Iris pigment epithelial cell (primary cell): ENCODE measurements at places on chromosomes 11 and 22.

DNA sequence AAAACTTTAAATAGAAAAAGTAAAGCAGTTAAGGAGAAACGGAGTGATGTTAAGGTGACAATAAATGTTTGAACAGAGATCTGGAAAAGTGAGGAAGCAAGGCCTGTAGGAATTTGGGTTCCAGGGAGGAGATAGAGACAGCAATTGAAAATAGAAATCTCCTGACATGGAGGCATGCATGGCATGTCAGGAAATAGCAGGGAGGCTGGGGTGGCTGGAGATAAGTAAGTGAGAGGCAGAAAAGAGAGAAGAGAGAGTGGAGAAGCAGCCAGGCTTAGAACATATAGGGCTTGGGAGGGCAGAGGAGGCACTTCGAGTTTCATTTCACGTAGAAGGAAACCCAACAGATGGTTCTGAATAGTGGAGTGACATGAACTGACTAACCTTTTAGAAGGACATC lies 185.5 kb downstream of the LRRC4C start:
- DNase-seq, result no peak

GRCh38 chr11:14907411-14908213 lies 15.6 kb upstream of the CYP2R1 start:
- peak; percentile 48 for DNase-seq

GRCh38 chr11:74819400-74819799 lies 70.8 kb downstream of the RNF169 start:
- peak; percentile 85 for DNase-seq

DNA sequence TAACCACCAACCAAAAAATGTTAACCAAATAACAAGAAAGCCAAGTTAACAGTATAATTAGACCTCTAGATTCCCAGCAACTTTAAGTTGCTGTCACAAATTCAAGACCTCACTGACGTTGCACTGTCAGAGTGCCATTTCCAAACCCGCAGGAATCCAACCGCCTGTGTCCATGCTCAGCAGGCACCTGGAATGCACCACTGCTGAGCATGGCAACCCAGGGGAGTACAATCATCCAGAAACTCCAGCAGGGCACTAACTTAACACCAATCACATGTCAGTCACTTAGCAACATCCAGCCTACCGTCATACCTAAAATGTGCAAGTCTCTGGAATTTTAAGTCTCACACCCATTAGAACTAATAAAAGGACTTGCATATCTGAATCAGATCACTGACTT lies 48.8 kb downstream of the SMCO4 start:
- DNase-seq, result peak; percentile 38

DNA sequence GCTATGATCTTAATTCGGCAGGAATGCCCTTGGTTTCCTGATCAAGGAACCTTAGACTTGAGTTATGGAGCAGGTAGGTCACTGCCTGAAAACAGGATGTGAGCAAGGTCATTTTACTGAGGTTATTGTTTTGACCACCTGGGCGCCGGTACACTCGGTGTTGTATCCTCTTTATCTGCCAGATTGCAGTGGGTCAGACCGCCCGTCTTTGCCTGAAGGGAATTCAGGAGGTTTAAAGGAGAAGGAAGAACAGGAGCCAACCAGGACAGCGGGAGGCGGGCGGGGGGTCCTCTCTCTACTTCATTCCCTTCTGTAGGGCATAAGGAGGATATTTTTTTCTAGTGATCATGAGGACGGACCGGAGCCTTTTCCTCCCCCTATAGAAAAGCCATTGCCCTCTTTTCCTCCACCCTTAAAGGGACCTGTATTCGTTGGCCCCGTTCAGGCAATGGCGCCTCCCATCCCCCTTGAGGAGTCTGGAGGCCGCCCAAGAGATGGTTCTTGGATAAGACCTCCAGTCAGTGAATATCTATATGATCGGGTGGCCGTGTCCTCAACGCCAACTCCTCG lies 649 bp downstream of the MS4A15 start:
- no peak for DNase-seq

DNA sequence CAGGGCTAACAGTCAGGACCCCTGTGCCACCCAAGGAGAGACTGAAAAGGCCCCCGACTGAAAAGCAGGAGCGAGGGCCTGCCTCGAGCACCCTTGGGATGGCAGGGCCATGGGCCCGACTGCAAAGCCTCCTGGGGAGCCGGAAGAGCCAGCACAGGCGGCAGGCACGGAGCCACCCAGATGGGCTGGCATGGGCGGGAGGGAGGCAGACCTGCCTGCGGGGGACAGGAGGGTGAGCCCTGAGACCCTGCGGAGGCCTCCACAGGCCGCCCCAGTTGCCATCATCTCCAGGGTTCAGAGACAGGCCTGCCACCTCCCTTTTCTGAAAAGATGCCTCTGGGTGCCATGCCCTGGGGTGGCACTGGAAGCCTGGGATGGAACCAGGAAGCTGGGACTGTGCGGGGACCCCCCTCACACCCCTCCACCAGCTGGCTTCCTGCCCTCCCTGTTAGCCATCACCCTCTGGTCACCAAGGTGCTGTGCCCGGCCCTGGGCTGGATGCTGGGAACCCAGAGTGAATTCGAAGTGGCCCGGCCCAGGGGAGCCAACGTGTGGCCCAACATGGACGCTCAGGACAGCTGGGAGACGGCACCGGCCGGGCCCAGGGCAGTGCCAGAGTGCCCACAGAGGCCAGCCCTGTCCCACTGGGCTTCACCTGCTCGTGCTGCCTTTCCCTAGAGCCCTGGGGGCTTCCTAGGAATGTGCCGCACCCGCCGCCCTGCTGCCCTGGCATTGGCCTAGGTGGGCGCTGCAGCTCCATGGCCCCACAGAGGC lies 13.8 kb downstream of the TSPAN32 start:
- DNase-seq, result no peak

GRCh38 chr11:103234974-103235373 lies 125.7 kb downstream of the DYNC2H1 start:
- peak; percentile 78 for DNase-seq

- DNase-seq, result no peak
Observed at GRCh38 chr11:61691380-61692156, 11.4 kb downstream of the DAGLA start.

- DNase-seq, result no peak
Observed at GRCh38 chr11:127115844-127116243, 115.3 kb upstream of the KIRREL3 start.

DNA sequence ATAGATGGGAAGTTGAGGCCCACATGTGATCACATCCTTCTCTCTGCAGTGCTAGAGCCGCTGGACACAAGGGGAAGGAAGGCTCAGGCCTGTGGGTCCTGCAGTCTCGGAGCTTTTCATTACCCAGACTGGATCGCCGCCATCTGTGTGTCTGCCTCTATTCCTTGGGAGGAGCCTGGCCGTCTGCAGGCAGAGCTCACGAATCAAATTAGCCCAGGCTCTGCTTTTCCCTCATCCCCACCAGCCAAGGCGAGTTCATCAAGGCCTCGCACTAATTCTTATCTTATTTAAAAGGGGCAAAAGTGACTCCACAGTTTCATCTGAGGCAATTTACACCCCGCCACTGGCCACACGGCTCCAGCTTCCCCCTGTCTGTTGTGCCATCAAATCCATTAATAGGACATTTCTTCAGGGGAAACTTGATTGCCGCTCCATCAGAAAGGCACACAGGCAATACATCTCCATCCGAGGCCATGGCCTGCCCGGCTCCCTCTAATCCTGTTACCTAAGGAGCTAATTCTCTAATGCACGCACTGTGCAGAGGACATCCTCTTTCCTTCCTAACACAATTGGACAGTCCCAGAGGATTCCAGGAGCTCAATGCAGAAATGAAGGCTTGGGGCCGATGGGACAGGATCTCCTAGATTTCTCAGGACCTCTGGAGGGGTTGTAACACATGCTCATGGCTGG lies 3.3 kb upstream of the HTR3A start:
- no peak for DNase-seq

DNA sequence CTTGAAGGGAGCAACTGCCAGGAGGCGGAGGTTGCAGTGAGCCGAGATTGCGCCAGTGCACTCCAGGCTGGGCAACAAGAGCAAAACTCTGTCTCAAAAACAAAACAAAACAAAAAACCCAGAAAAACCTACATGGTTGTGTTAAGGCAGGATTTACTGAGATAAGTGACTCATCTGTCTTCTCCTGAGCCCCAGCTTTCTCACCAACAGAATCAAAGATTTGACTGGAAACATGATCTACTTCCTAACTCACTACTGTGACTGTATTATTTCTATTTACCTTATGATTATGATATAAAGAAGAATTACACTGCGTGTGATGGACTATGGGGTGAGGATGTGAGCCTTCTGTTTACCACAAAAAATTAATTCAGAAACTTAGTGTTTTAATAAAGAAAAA lies 21.8 kb downstream of the FAM118B start:
- peak; percentile 93 for DNase-seq

DNA sequence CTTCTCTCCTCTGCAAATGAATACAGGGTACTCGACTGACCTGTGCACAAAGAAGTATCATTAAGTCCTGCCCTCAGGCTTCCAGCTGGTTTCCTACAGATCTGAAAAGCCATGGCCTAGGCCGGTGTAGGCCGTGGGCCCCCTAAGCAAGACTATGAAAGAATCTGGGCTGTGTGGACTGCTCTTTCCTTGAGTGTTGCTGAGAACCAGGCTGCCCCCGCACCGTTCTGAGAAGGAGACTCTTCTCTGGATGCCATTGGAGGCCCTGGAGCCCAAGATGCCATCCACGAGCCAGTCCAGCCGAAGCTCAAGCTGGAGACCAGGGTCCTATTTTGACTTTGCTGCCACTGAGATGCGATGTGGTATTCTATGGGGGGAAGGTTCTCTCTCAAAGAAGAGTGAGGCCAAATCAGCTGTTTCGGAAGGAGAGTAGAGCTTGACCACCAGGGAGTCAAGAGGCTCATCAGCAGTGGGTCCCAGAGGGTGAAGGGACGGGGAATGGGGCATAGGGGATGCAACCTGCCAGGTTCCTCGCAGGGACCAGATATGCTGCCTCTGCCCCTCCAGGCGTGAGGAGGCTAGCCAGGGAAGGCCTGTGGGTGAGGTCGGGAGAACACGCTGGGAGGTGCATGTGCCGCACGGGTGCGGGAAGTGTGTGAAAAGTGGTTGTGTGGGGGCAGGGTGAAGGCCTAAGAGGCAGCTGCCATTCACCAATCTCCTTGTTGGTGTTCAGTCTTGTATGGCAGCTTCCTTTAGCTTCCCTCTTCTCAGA lies 96.4 kb upstream of the B3GAT1 start:
- no peak for DNase-seq

DNA sequence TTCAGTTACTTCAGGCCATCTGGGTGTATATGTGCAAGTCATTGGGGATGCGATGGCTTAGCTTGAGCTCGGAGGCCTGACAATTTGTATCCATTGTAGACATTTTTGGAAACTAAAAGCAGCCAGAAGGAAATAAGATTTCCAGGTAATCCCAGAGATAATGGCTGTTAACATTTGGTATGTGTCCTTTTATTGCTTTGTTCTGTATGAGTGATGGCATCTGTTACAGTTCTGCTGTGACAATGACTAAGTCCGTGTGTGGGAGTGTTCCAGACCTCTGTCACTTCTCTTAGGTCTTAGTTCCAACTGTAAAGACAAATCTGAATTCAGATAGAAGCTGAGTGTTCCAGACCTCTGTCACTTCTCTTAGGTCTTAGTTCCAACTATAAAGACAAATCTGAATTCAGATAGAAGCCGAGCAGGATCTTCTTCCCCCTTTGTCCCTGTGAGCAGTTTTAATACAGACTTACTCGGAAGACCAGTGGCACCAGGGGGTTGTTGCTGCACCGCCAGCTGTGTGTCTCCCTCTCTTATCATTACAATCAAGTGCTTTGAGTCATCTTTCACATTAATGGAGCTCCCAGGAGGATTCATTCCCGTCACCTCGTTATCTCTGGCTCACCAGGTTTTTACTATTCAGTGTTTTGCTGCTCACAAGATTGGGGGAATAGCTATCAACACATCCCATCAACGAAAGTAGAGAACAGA lies 190.9 kb upstream of the SORL1-AS1 start:
- no peak for DNase-seq

- peak; percentile 55 for DNase-seq
Observed at GRCh38 chr11:111933872-111934271, 3.3 kb upstream of the DIXDC1 start.

DNA sequence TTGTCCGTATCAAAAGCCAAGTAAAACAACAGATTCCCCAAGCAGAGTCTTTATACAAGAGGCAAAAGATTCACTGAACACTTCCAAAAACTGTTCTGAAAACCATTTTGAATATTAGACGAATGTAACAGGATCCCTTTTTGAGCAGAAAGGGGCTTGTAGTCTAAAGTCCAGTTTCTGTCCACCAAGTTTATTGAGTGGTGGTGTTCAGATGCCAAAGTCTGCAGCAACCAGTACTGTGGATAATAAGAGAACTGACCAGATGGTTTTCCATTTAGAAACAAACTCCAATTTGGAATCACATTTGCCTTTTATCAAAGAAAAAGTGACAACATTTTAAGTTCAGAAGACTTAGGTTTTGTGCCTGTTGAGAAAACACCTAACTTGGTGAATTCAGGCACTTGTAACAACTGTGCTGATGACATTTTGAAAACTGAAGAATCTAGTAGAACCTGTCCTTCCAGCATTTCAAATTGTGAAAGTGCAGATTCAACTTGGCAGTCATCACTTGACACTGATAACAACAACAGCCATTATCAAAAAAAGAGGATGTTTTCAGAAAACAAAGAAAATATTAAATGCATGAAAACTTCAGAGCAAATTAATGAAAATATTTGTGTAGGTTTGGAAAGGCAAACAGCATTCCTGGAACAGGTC lies 217.1 kb downstream of the CSNK2A3 start:
- no peak for DNase-seq

GRCh38 chr22:41458161-41458728 lies 10.2 kb downstream of the PHF5A start:
- no peak for DNase-seq

DNA sequence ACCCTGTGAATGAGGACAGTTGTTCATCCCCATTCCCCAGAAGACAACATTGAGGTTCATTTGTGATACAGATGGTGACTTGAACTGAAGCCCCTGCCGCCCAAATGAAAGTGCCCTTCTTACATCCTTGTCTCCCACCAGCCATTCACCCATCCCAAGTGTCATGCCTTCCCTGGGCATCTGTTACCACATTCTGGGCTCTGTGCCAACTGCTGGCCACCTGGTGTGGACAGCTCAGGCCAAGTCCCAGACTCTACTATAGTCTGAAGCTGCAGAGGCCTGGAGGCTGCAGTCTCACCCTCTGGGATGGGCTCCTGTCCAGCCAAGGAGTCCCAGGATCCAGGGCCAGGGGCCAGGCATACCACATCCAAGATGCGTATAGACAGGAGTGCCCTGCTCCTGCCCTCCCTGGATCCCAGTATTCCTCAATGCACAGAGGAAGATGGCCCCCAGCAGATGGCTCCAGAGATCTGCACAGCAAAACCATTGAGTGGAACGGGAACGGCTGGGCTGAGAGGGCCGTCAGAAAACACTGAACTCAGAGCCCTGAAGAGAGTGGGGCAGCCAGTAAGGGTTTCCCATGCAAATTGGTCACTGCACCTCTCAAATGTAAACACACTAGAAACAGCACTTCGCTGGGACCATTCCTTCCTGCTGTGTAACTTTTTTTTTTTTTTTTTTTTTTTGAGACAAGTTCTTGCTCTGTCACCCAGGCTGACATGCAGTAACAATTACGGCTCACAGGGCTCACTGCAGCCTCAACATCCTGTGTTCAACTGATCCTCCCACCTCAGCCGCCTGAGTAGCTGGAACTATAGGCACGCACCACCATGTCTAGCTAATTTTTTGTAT lies 22.8 kb downstream of the ARRB1 start:
- DNase-seq, result peak; percentile 69
